ENCODE measurements at places on chromosomes 16 and 17.

DNA sequence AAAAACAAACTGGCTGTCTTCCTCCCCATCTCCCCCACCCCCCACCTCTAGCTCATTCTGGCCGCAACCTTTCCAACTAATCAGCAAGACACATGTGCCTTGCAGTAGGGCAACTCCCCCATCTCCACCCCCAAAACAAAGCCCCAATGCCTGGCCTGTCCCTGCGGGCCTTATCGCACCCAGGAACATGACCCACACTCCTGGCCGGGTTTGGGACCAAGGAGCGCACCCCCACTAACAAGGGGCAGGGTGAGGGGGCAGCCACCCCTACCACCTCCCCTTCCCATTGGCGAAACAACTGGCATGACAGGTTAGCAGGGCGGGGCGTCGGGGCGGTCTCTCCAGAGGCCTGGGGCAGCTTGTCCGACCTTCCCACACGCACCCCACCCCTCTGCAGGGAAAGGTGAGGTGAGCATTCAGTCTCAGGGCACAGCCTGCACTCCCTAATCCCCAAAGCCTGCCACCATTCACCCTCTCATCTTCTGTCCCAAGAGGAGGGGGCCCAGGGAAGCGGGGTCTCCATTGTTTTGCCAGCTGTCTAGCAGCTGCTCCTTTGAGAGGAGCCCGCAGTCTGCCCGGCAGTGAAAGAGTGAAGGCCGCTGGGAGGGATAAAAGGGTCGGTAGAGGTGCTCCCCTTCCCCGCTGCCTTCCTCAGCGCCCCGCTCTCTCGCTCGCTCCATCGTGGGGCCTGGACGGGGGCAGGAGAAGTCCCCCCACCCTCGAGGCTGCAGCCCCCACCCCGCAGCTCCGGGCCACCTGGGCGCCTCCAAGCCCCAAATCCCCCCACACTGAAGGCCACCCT is 765 bp downstream of the MYO18A start:
- no peak for DNase-seq

GRCh38 chr16:81307770-81308169 is 7.0 kb upstream of the GAN start:
- no peak for DNase-seq

GRCh38 chr16:12300945-12301500 is 324.5 kb downstream of the SNX29 start:
- DNase-seq = no peak

GRCh38 chr17:47252766-47253512 is 688 bp upstream of the ITGB3 start:
- DNase-seq = no peak

DNA sequence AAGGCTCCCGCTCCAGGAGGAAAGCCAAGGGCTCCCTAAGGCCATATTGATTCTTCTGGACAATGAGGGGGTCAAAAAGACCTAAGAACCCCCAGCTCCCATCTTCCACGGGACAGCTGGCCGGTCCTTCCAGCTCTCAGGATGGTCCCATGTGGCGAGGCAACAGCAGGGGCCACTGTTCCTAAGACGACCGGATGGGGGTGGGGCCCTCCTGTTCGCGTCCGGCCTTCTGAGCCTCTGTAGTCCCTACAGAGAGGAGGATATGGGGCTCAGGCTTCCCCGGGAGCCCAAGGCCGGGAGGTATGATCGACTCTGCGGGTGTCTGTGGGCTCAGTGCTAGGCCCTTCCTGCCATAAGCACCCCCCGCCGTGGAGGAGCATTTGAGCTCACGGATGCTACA is 6.0 kb upstream of the DCXR start:
- DNase-seq = no peak

- no peak for DNase-seq
These were observed 33.1 kb downstream of the N4BP1 start for GRCh38 chr16:48576927-48577326.

DNA sequence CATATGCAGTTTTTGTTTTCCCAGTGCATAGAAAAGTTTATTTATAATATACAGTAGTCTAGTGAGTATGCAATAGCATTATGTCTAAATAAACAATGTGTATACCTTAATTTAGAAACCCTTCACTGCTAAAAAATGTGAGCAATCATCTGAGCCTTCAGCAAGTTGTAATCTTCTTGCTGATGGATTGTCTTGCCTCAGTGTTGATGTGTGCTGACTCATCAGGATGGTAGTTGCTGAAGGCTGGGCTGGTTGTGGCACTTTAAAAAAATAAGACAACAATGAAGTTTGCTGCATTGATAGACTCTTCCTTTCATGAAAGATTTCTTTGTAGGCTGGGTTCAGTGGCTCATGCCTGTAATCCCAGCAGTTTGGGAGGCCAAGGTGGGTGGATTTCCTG is 13.9 kb upstream of the CAPNS2 start:
- DNase-seq = no peak

GRCh38 chr17:64358261-64358788 is 32.3 kb downstream of the PECAM1 start:
- DNase-seq = no peak

GRCh38 chr16:24257958-24258357 is 1.8 kb downstream of the CACNG3 start:
- no peak for DNase-seq

DNA sequence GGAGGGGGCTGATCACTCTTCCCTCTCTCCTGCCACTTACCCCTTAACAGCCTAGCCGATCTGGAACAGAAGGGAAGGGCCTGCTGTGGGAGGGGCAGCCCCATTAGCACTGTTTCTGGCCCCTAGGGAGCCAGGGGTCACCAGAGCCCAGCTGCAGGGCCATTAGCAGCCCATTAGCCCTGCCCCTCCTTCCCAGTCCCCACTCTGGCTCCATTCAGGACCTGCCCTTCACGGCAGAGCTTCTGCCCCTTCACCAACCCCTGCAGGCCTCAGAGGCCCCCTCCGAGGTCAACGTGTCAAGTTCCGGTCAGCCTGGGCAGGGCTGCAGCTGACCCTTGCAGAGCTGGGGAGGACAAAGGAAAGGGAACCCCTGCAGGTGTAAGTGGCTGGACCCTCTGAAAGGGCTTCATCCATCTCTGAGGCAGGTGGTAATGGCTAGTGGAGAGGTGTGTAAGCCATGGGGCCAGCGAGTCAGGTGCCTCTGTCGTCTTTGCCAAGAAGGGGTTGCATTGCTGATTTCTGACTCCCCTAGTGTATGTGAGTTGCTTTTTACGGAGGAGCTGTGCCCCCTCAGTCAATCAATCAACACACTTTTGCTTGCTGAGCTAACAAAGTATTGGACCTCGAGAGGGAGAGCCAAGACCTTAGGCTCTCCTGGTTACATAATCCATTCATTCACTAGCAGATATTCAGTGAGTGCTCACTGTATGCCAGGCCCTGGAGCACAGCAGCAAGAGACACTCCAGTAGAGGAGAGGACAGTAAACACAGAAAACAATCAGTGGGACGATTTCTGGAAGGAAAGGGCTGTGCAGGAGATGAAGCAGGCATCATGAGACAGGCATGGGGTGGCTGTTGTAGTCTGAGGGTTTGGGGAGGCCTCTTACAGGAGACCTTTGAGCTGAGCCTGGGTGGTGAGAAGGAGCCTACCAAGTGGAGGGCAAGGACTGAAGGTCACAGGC is 18.2 kb upstream of the KCNJ12 start:
- DNase-seq = no peak

Measured in CMK (cell line).